ENCODE measurements at places on chromosomes 5 and 9.

DNA sequence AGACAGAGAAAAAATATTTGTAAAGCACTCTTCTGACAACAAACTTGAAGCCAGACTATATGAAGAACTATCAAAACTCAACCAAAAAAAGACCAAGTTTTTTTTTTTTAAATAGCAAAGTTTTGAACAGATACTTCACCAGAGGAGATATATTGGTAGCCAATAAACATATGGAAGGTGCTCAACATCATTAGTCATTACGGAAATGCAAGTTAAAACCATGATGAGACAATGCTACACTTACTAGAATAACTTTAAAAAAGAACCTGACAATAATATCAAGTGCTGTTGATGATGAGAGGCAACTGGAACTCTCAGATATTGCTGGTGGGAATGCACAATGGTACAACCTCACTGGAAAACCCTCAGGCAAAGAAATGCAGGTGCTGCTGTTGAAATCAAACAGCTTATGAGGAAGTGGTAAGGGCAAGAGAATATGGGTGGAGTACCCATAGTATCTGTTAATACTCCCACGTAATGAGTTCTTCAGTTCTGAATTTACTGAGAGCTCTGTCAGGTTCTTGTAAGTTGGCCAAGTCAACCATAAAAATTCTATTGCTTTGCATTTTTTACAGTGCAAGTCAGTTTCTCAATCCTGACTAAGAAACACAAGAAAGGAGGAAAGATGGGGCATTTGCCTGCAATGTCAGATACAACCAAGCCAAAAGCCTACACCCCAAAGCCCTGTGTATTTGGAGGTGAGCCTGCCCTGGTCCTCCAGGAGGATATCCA is 87.3 kb upstream of the GNAQ start:
- peak; percentile 47 for DNase-seq

GRCh38 chr9:2157277-2158110 is 142.3 kb downstream of the SMARCA2 start:
- no peak for DNase-seq

DNA sequence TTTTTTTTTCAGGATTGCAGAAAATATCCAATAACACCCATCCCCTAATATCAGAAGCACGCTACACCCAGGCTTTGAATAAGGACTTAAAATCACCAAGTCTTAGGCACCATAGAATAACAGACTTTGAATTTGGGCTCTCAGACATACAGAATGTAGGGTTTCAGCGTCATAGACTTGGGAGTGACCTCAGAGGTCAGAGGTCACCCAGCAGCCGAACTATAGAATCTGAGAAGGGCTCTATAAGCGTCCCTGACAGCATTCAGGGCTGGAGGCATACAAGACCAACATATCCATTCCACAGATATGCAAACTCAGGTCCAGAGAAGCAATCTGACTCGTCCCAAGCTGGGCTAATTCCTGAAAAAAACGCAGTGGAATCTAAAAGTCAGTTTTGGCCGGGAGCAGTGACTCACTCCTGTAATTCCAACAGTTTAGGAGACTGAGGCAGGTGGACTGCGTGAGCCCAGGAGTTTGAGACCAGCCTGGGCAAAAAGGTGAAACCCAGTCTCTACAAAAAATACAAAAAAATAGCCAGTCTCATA is 34.7 kb downstream of the SLC6A7 start:
- DNase-seq: no peak

- no peak for DNase-seq
These were observed 37.1 kb downstream of the CDK5RAP2 start for GRCh38 chr9:120542701-120543490.

GRCh38 chr5:95487880-95488279 is 66.9 kb downstream of the SKIC3 start:
- no peak for DNase-seq

- no peak for DNase-seq
These were observed 52.8 kb downstream of the CTNND2 start for GRCh38 chr5:11851416-11851815.

Data from naive B cell (primary cell).